ENCODE measurements at places on chromosomes 3 and 15.

- no peaks in the 10 kb centered on the region for H3K27me3 ChIP-seq
- H3K27ac ChIP-seq = no peak overlapping the region
- no peaks in the 10 kb centered on the region for H3K36me3 ChIP-seq
- peaks cover 10% of the 10 kb centered on the region for H3K4me1 ChIP-seq
- H3K4me3 ChIP-seq = no peak overlapping the region
Measured at GRCh38 chr15:57854531-57854930, 148.0 kb downstream of the POLR2M start.

DNA sequence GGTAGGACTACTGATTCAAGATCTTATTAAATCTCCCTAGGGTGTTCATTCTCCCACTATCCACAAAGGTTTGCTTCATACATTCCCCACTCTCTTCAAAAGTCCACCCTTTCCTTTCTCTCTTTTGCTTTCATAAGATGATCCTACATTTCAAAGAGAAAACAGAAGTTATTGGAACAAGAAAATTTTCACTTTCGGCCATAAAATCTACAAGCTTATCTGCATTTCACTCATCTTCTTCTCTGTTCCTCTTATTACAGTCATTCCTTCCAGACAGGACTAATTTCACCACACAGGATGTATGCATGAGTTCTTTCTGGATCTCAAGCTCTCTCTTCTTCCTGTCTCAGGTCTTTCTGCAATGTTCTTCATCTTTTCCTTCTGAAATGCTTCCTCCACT, 238.7 kb downstream of the ISL2 start:
- H3K4me3 ChIP-seq = no peak overlapping the region
- H3K36me3 ChIP-seq = peaks cover 2% of the 10 kb centered on the region
- H3K27ac ChIP-seq = no peak overlapping the region

DNA sequence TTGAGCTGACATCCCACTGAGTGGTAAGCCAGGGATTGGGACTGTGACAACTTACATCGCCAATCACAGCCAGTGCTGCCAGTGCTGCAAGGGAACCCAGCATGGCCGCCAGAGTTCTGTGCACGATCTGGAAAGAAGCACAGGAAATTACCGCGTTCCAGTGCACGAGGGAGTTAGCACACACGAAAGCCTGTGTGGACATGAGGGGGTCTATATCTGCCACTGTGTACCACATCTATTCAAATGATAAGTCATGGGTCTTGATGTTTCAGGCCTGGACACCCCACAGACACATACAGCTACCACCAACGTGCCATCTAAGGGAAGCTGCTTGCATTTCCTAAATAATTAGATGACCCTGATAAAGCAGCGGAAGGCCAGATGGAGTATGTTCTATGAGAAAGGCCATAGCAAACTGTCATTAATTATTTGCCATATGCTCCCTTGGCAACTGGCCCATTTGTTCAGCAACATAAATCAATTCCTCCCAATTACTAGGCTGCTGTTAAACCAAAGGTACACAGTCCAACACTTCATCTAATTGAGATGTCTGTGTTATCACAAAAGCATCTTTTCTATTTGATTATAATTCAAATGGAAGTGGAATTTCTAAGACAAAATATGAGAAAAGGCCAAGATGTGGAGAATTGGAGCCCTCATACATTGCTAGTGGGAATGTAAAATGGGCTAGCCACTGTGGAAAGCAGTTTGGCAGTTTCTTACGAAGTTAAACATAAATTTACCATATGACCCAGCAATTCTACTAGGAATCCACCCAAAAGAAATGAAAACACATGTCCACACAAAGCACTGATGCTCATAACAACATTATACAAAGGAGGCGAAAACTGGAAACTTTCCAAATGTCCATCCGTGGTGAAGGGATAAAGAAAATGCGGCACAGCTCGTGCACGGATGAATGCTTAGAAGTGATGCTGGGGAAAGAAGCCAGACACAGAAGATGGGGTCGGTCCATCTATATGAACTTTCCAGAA, 108.3 kb downstream of the OCA2 start:
- H3K4me1 ChIP-seq = no peaks in the 10 kb centered on the region
- H3K36me3 ChIP-seq = no peaks in the 10 kb centered on the region
- no peak overlapping the region for H3K4me3 ChIP-seq
- DNase-seq = no peak

- no peaks in the 10 kb centered on the region for H3K36me3 ChIP-seq
- DNase-seq = no peak
- H3K27me3 ChIP-seq = no peaks in the 10 kb centered on the region
- no peak overlapping the region for H3K27ac ChIP-seq
- H3K4me1 ChIP-seq = no peaks in the 10 kb centered on the region
Measured at GRCh38 chr3:10669490-10670048, 146.5 kb upstream of the SLC6A11 start.

DNA sequence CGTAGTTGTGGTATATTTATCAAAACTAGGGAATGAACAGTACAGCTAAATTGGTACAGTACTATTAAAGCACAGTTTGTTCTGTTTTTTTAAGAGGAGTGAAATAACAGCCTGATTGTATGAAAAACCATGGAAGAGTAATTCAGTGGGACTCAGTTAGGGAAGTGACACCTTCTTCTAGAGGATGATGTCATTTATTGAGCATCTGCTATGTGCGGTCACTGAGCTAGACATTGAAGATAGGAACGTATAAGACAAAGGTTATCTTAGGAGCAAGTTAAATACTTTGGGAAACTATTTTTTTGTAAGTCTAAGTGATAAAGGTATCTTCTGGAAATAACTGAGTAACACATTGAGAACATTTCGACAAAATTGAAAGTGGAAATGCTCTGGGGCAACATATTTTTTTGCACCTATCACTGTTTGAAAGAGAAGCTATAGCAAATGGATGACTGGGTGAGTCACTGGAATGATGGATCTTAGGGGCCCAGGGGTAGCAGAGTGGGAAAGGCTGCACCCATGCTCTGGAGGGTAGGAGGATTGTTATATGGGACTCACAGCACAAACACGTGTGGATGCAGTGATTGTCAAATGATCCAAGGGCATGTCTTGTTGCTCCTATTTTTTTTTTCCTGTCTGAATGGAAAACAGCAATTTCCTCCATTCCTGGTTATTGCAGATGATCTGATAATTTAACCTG, 43.0 kb downstream of the OXNAD1 start:
- no peak overlapping the region for H3K27ac ChIP-seq
- H3K4me1 ChIP-seq = peaks cover 8% of the 10 kb centered on the region
- no peaks in the 10 kb centered on the region for H3K27me3 ChIP-seq
- DNase-seq = no peak
- H3K36me3 ChIP-seq = no peaks in the 10 kb centered on the region
- H3K4me3 ChIP-seq = no peak overlapping the region

Measured in heart right ventricle (tissue), 16 donors.